ENCODE measurements at places on chromosomes 6 and 20.

GRCh38 chr6:92748131-92748530 is 671.2 kb downstream of the EPHA7 start:
- no peak for DNase-seq

DNA sequence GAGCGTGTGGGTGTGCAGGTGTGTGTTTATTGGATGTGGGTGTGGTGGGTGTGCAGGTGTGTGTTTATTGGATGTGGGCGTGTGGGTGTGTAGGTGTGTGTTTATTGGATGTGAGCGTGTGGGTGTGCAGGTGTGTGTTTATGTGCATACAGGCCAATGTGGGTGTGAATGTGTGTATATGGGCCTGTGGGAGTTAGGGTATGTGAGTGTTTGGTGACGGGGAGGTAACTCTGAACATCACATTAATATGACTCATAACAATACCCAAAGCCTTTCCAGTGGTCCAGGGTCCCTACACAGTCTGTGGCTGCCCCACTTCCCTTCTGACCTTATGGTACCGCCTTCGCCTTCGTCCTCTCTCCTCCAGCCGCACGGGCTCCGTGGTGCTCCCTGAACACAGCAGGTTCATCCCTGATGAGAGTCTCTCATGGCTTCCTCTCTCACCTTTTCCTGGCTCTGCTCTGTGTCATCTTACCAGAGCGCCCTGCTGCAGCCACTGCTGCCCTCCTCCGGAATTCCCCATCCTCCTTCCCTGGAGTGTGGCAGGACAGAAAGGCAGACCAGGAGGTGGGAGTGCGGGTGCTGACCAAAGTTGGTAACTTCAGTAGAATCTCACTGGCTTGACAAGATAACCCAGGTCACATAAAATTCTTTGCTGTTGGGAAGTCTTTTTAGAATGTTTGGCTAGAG is 80.0 kb downstream of the SLC2A10 start:
- DNase-seq, result no peak

DNA sequence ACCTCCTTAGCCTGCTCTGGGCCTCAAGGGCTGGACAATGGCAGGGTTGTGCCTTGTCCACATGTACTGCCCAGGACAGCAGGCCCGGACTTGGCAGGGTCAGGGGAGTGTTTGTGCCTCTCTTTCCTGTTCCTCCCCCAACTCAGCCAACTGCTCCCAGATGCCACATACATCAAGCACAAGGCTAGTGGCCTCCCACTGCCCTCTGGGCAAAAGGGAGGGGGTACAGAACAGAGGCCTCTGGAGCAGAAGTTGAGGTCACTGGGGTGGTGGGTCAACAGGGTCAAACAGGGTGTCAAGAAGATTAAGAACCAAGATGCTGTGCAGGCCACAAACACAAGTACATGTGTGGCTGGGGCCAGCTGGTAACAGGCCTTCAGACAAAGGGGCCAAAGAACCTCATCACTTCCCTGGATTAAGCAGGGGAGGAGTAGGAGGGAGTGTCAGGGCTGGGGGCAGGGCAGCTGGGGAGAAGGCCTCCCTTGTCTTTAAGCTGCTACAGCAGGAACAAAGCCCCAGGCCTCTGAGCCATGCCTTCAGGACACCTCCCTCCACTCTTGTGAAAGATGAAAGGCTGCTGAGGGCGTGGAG is 36.0 kb downstream of the KCNK5 start:
- no peak for DNase-seq

GRCh38 chr6:81023007-81023582 is 729.4 kb downstream of the TENT5A start:
- DNase-seq, result peak; percentile 83

DNA sequence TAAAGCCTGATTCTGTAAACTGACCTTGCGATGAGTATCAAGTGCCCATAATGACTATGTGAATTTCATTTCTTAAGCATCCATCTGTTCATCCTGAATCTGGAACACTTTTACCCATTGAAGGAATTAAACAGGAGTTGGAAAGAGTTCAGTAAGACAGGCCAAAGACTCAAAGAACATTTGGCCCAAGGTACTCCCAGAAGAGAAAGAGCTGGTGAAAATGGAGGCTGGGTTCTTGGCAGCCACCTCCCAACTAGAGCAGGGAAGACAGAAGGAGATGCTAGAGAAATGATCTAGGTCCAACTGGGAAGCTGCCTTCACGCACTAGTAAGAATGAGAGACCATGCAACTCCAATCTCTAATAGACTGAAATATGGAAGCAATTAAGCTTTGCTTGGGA is 290.8 kb upstream of the RNF24 start:
- DNase-seq, result no peak

- no peak for DNase-seq
These were observed 13.2 kb upstream of the SSTR4 start for GRCh38 chr20:23021951-23022350.

DNA sequence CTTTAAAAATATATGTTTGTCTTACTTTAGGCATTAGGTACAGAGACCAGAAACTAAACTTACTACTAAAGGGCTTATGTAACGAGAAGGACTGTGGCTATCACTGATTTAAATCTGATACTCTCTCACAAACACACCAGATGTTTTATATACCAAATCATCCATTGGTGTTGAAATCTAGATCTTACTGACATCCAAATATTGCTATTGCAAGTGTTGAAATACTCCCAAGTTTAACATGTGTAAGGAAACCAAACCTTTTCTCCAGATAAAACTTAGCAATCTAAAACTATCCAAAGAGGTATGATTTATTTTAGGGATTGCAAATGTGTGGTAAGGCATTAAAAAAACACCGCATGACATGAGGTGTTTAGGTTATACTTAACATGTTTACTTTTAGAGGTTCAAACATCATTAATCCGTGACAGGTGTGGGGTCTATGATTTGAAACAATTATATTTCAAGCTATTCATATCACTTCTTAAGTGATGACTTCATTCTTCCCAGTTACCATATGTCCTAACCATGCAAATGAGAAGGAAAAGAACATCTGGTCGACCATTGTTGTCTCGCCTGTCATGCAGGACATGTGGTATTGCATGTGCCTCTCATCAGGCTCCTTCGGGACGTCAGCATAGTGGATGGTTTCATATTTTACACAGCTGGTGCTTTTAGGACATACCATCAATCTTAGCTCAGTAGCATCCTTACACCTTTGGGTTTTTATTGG is 168.3 kb upstream of the SPACA1 start:
- DNase-seq, result no peak

DNA sequence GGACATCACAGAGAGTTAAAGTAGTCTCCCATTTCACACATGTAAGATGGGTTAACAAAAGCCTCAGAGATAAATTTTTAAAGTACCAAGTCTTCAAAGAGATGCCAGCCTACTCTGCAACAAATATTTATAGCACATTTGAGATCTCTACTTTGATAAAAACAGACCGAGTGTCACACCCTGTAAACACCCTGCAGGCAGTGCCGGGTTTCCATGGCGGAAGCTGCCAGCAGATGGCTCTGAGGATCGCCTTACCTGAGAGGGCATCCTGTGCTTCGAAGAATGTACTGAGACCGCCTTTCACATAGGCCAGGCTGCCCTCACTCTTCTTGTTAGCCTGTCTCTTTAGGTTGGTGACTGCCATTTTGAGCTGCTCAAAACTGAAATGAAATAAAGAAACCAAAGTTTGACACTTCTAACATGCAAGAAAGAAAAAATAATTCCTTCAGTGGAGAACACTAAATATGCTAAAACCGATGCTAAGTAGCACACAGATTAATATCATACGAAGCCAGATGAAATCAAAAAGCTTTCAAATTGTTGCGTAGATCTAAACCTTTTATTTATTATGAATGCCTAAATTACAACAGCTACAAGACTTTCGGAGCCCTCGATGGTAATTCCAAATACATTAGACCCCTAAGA is 39.3 kb downstream of the HUS1B start:
- DNase-seq, result peak; percentile 75

DNA sequence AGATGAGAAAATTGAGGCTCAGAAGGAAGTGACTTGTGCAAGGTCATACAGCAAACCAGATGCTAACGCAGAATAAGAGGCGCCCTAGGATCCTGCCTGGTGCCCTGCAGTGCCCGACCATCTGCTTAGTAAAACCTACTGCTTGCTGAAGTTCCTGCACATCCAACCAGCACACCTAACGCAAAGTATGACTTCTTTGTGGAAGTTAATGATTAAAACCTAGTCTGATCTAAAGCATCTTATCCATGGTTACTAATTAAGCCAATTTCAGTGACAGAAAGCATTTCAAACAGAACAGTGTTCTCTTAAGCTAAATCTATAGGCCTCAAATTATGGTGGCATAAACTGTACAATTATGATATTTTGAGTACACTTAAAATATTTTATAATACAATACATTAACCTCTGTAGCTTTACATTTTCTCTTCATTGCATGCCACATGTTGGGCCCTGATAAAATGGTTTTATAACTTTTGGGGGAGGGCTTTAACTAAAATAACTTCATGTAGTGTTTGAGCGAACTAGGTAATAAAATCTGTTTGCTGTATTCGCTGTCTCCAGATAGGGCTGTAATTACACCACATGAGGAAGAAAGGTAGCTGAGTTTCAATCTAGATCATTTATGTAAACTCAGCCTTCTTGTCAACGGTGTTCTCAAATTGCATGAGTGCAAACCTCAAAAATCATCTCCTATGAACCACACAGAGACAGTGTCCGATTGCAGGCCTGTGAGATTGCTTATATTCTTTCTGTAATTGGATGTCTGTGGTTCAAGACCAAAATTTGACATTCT is 37.5 kb upstream of the BEND3 start:
- no peak for DNase-seq

- no peak for DNase-seq
These were observed 59.3 kb upstream of the ZNF217 start for GRCh38 chr20:53652859-53653517.

DNA sequence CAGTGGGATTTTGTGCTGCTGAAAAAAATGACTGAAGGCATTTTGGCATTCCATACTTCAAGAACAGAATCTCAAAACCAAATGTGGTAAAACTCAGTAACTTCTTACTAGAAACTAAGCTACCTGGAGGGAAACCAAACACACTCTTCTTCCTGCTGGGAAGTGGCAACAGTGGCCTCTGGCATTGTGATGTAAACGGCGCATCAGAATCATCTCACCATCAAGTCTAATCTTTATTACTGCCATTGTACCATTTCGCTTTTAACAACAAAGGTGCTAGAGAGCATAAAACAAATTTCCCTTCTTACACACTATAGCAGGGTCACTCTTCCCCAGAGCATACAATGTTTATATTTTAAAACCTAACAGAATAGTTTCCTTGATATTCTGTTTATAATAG is 101.6 kb upstream of the CEP162 start:
- DNase-seq, result peak; percentile 31

GRCh38 chr6:117676577-117677218 is 1.4 kb downstream of the NUS1 start:
- peak; percentile 11 for DNase-seq

- peak; percentile 9 for DNase-seq
These were observed 328.4 kb upstream of the KHDRBS2 start for GRCh38 chr6:62614442-62614841.

DNA sequence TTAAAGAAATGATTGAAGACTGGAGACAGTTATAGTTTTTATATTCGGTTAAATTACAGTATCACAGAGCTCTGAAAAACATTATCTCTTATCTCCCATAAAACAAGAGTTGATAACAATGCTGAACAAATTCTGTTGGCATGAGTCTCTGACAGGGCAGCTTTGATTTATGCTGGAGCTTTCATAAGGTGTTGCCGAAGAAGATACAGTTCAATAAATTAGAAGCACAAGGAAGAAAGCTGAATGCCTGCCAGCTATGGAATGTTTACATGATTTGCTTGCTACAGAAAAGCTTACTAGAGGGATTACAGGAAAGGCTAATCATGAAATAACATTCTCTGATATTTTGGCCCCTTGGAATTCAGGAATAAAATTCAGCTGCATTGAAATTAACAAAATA is 431.9 kb upstream of the GJE1 start:
- no peak for DNase-seq

DNA sequence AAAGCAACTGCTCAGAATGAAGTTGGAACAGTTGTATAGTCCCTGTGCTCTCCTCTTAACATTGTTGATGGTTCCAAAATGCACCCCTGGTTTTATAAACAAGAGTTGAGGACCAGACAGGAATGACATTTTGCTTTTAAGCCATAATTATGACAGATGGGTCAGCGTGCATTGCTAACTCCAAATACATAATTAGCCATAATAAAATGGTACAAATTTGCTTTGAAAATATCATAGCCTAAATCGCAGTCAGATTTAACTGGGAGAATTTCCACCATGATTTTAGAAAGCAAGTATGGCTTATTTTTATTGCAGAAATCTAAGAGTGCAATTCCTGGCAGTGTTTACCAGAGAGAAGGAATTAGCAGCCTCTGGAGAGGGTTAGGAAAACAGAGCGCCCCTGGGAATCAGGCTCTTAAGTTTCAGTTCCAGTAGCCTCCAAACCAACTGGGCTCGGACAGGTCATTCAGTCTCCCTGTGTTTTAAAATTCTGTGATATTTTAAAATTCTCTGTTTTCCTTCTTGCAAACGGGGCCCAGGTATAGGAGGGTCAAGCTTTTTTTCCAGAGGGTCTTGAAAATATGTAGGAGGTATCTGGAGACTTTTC is 302.3 kb downstream of the TBC1D7 start:
- DNase-seq, result no peak

GRCh38 chr6:18359237-18359885 is 27.8 kb upstream of the RNF144B start:
- no peak for DNase-seq

DNA sequence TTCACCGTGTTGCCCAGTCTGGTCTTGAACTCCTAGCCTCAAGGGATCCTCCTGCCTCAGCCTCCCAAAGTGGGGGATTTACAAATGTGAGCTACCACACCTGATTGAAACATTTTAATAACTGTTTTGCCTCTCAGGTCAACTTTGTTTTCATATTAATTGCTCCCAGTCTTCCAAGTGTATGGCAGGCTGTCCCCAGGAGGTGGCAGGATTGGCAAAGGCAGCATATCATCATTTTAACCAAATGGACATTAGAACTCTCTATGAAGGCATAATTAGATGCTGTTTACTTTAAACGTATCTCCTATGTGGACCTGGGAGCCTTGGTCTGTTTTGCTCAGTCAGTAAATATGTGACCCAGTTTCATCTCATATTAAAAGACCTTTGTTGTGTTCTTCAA is 59.2 kb upstream of the CSE1L start:
- DNase-seq, result no peak

GRCh38 chr6:41430875-41431274 is 95.5 kb downstream of the NCR2 start:
- DNase-seq, result no peak

GRCh38 chr6:90440586-90441283 is 144.1 kb upstream of the BACH2 start:
- DNase-seq, result no peak

DNA sequence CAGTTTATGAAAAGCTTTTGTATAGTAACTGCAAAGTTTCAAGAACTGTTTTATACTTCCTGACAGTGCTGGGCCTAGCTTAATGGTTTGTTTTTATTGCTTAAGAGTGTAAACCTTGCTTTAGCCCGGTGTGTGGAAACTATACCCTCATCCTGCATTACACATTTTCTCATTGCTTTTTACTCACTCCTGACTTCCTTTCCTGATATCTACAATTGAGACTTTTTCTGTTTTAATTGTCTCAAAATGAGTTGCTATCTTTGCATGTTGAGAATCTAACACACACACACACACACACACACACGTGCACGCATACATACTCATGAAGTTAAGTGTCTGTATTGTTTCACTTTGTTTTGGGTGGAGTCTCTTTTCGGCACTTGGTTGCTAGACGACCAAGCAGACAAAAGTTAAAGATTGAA is 16.7 kb downstream of the BMP2 start:
- DNase-seq, result no peak
